ENCODE measurements at places on chromosomes 12 and 14. TPM values are rescaled to one million over a fixed set of nuclear protein-coding genes. Genes with fewer than 3 reads are reported as not detected.

- no peak for DNase-seq
- H3K36me3 ChIP-seq: peaks cover 29% of the 10 kb centered on the region
- peaks cover 29% of the 10 kb centered on the region for H3K4me1 ChIP-seq
- no peak overlapping the region for H3K4me3 ChIP-seq
Observed at GRCh38 chr12:110312581-110313360, 31.7 kb downstream of the ATP2A2 start.

- no peak overlapping the region for H3K4me3 ChIP-seq
- H3K27me3 ChIP-seq: no peaks in the 10 kb centered on the region
- H3K36me3 ChIP-seq: peaks cover 42% of the 10 kb centered on the region
- peak overlapping the region; percentile 30 for H3K27ac ChIP-seq
- H3K4me1 ChIP-seq: peaks cover 48% of the 10 kb centered on the region
Observed at GRCh38 chr12:71865757-71866536, 26.4 kb downstream of the TBC1D15 start.

GRCh38 chr14:55074662-55075061, 23.2 kb downstream of the MAPK1IP1L start:
- H3K4me1 ChIP-seq: peaks cover 26% of the 10 kb centered on the region
- H3K36me3 ChIP-seq: peaks cover 8% of the 10 kb centered on the region
- no peak overlapping the region for H3K27ac ChIP-seq
- no peaks in the 10 kb centered on the region for H3K27me3 ChIP-seq
- H3K4me3 ChIP-seq: peak overlapping the region; percentile 29

- peaks cover 2% of the 10 kb centered on the region for H3K36me3 ChIP-seq
- H3K4me3 ChIP-seq: no peak overlapping the region
- H3K27ac ChIP-seq: no peak overlapping the region
- H3K27me3 ChIP-seq: no peaks in the 10 kb centered on the region
- peaks cover 26% of the 10 kb centered on the region for H3K4me1 ChIP-seq
Observed at GRCh38 chr14:70780396-70781075, 28.8 kb downstream of the MAP3K9 start.

DNA sequence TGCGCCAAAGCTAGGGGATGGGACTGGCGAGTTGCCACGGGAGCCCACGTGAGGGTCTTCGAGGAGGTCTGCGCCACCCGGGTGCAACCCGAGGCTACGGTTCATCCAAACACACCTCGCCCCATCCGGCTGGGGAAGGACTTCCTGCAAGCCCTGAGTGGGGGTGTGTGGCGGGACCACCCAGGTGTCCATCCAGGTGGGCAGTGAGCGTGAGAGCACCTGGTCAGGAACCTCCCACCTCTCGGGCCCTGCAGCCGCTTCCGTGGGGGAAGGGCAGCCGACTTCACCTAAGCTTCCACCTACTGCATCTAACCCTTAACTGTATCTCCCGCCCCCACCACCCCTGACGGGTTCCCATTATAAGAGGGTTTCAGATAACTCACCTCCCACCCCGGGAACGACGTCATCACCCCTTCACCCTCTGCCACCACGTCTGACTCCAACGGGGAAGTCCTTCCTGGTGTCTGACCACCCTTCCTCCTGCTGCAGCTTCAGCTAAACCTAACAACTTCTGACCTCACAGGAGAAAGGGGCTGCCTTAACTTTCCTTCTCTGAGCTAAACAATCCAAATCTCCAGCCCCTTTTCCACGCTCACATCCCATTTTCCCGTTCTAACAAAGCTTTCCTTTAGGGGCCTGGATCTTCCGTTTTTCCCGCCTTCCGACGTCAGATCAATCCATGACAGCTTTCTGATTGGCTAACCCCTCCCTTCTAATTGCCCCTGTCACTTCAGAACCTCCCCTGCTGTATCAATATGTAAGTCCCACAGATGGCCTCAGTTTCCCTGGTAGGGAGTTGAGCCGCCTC, 27.4 kb upstream of the SMUG1 start:
- no peaks in the 10 kb centered on the region for H3K36me3 ChIP-seq
- peak overlapping the region; percentile 6 for H3K27ac ChIP-seq
- peaks cover 19% of the 10 kb centered on the region for H3K4me1 ChIP-seq
- peaks cover 12% of the 10 kb centered on the region for H3K27me3 ChIP-seq

- peak; percentile 66 for DNase-seq
- no peak overlapping the region for H3K27ac ChIP-seq
- H3K4me3 ChIP-seq: no peak overlapping the region
- H3K27me3 ChIP-seq: peaks cover 21% of the 10 kb centered on the region
- no peaks in the 10 kb centered on the region for H3K36me3 ChIP-seq
- H3K4me1 ChIP-seq: peaks cover 14% of the 10 kb centered on the region
Observed at GRCh38 chr12:49776413-49776812, 35.1 kb downstream of the TMBIM6 start.

- peak overlapping the region; percentile 50 for H3K27ac ChIP-seq
- H3K36me3 ChIP-seq: peaks cover 59% of the 10 kb centered on the region
- H3K27me3 ChIP-seq: no peaks in the 10 kb centered on the region
- no peak for DNase-seq
- peaks cover 75% of the 10 kb centered on the region for H3K4me1 ChIP-seq
- no peak overlapping the region for H3K4me3 ChIP-seq
Observed at GRCh38 chr14:69666690-69667211, 55.4 kb downstream of the SUSD6 start.

DNA sequence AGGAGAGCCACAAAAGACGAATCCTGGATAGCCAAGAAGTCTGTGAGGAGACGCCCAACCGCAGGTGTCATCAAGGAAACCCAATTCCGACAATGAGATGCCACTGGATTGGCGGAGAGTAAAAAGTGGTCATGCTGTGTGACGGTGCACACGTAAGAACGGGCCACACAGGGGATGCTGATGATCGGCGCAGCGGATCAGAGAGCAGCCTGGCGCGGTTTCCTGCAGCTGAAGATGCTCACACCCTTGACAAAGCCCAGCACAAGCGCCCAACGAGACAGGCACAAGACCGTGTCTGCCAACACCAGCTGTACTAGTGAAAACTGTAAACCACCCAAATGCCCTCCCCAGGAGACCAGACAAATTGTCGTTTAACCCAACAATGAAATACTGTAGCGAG, 55.8 kb downstream of the CCDC85C start:
- H3K27ac ChIP-seq: no peak overlapping the region
- no peak overlapping the region for H3K4me3 ChIP-seq
- no peaks in the 10 kb centered on the region for H3K27me3 ChIP-seq
- no peaks in the 10 kb centered on the region for H3K36me3 ChIP-seq

GRCh38 chr12:12456637-12457036, 99.8 kb downstream of the BORCS5 start:
- no peak overlapping the region for H3K4me3 ChIP-seq
- DNase-seq: no peak
- H3K36me3 ChIP-seq: peaks cover 8% of the 10 kb centered on the region
- peaks cover 21% of the 10 kb centered on the region for H3K4me1 ChIP-seq

GRCh38 chr14:66596241-66596985, 88.5 kb downstream of the GPHN start:
- DNase-seq: no peak
- H3K27ac ChIP-seq: no peak overlapping the region
- no peaks in the 10 kb centered on the region for H3K27me3 ChIP-seq
- H3K36me3 ChIP-seq: peaks cover 30% of the 10 kb centered on the region
- H3K4me1 ChIP-seq: no peaks in the 10 kb centered on the region

- DNase-seq: no peak
- H3K27ac ChIP-seq: no peak overlapping the region
- H3K36me3 ChIP-seq: no peaks in the 10 kb centered on the region
- H3K27me3 ChIP-seq: peaks cover 4% of the 10 kb centered on the region
- H3K4me1 ChIP-seq: no peaks in the 10 kb centered on the region
Observed at GRCh38 chr14:32514236-32514635, 185.1 kb downstream of the AKAP6 start.

DNA sequence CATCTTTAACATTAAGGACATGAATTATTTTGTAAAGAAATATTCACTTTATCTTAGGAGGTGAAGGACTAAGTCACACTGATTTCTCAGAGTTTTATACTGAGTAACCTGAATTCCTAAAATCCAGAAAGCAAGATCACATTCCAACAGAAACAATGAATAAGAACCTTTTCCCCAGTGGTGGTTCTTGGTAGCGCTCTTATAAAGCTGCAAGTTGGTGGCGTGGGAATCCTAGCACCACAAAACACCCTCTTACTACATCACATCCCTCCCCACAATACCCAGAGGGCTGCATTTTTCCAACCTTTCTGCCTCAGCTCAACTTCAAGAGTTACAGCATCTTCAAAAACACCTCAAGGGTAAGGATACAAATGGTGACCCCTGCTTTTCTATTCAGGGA, 44.0 kb upstream of the SMUG1 start:
- H3K27ac ChIP-seq: no peak overlapping the region

GRCh38 chr12:3257411-3257810, 180.2 kb downstream of the TSPAN9 start:
- H3K4me1 ChIP-seq: no peaks in the 10 kb centered on the region
- no peaks in the 10 kb centered on the region for H3K36me3 ChIP-seq
- no peak overlapping the region for H3K4me3 ChIP-seq
- no peak overlapping the region for H3K27ac ChIP-seq
- H3K27me3 ChIP-seq: peaks cover 6% of the 10 kb centered on the region

GRCh38 chr14:85519661-85520305, 10.2 kb upstream of the FLRT2 start:
- no peak overlapping the region for H3K4me3 ChIP-seq
- no peaks in the 10 kb centered on the region for H3K27me3 ChIP-seq
- no peaks in the 10 kb centered on the region for H3K4me1 ChIP-seq
- H3K27ac ChIP-seq: no peak overlapping the region
- no peaks in the 10 kb centered on the region for H3K36me3 ChIP-seq

DNA sequence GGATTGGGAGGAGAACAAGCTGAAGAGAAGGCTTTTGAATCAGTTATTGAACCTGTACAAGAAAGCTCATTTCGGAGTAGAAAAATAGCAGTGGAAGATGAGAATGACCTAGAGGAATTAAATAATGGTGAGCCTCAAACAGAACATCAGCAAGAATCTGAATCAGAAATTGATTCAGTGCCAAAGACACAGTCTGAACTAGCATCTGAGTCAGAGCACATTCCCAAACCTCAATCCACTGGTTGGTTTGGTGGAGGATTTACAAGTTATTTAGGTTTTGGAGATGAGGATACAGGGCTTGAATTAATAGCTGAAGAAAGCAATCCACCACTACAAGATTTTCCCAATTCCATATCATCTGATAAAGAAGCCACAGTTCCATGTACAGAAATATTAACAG, 13.5 kb downstream of the MIA2 start:
- H3K27ac ChIP-seq: no peak overlapping the region
- DNase-seq: no peak
- H3K4me3 ChIP-seq: no peak overlapping the region
- H3K4me1 ChIP-seq: no peaks in the 10 kb centered on the region

- H3K27ac ChIP-seq: no peak overlapping the region
- H3K4me3 ChIP-seq: no peak overlapping the region
- peaks cover 5% of the 10 kb centered on the region for H3K4me1 ChIP-seq
- no peak for DNase-seq
- H3K36me3 ChIP-seq: no peaks in the 10 kb centered on the region
- H3K27me3 ChIP-seq: no peaks in the 10 kb centered on the region
Observed at GRCh38 chr14:39488600-39488999, 56.4 kb upstream of the FBXO33 start.

GRCh38 chr12:87828382-87828973, 200.7 kb downstream of the C12orf50 start:
- no peak overlapping the region for H3K4me3 ChIP-seq
- no peaks in the 10 kb centered on the region for H3K36me3 ChIP-seq
- no peaks in the 10 kb centered on the region for H3K4me1 ChIP-seq
- no peak overlapping the region for H3K27ac ChIP-seq
- no peaks in the 10 kb centered on the region for H3K27me3 ChIP-seq
- no peak for DNase-seq

DNA sequence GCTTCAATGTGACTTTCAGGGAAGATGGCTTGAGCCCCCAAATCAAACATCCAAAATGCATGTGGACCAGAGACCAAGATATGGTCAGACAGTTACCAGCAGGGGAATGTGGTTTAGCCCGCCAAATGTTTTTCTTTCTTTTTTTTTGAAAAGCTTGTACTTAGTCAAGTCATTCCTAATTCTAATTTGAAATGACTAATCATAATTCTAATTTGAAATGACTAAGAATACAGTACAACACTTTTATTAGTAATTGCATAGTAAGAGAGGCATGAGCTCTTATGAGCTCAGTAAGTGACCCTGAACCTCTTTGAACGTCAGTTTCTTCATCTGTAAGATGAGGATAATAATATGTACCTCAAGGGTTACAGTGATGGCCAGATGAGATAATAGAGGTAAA, 72.4 kb downstream of the HECTD4 start:
- H3K27ac ChIP-seq: no peak overlapping the region
- peaks cover 4% of the 10 kb centered on the region for H3K36me3 ChIP-seq
- no peaks in the 10 kb centered on the region for H3K27me3 ChIP-seq
- no peak for DNase-seq
- H3K4me3 ChIP-seq: no peak overlapping the region

TOMM20L gene
- not detected for total RNA-seq

AMDHD1 gene
- 1.5 TPM for total RNA-seq

TBC1D30 gene
- total RNA-seq: 1.6 TPM

TESPA1 gene
- 92.6 TPM for total RNA-seq

LMNTD1 gene
- not detected for total RNA-seq

PLBD1 gene
- 0.32 TPM for total RNA-seq

PLEKHG7 gene
- not detected for total RNA-seq

SIX1 gene
- total RNA-seq: not detected

KRT4 gene
- not detected for total RNA-seq

WSB2 gene
- 37.7 TPM for total RNA-seq

RTL1 gene
- not detected for total RNA-seq

B4GALNT3 gene
- 1.1 TPM for total RNA-seq

Data from activated naive CD8-positive, alpha-beta T cell treated with anti-CD3 and anti-CD28 coated beads for 36 hours (primary cell).